Lower lobe of right lung (tissue), 2 donors: ENCODE measurements at places on chromosomes 7 and 10. TPM values are rescaled to one million over a fixed set of nuclear protein-coding genes. Genes with fewer than 3 reads are reported as not detected.

DNA sequence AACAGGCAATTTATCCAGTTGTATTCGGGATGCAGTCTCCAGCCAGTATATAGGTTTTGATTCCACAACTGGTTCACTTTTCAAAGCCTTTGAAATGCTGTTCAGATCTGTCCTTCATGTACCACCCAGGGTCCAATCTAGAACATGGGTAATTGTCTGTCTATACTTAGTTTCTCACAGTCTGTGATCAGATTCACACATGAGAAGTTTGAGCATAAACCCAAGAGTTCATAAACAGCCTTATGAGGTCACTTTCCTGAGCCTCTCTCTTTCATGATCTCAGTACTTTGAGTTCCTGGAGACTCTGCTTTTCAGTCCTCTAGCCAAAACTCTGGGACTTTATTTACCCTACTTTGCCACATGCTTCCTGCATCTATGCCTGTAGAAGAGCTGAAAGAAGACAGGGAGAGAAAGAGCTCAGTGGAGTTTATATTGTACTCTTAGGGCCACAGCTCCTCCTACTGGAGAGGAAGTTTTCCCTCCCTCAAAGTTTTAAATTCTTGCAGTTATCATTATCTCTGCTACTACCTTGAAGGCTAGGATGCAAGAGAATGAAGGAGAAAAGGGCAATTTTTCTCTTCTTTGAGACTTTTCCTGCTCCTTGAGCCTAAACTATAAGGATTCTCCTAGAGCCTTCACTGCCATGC lies 172.0 kb downstream of the ZEB1 start:
- DNase-seq, result no peak

GRCh38 chr10:27819781-27820531 lies 74.3 kb upstream of the MKX start:
- no peak for DNase-seq

- no peak for DNase-seq
These were observed 162.0 kb upstream of the FAM13C start for GRCh38 chr10:59524348-59524747.

DNA sequence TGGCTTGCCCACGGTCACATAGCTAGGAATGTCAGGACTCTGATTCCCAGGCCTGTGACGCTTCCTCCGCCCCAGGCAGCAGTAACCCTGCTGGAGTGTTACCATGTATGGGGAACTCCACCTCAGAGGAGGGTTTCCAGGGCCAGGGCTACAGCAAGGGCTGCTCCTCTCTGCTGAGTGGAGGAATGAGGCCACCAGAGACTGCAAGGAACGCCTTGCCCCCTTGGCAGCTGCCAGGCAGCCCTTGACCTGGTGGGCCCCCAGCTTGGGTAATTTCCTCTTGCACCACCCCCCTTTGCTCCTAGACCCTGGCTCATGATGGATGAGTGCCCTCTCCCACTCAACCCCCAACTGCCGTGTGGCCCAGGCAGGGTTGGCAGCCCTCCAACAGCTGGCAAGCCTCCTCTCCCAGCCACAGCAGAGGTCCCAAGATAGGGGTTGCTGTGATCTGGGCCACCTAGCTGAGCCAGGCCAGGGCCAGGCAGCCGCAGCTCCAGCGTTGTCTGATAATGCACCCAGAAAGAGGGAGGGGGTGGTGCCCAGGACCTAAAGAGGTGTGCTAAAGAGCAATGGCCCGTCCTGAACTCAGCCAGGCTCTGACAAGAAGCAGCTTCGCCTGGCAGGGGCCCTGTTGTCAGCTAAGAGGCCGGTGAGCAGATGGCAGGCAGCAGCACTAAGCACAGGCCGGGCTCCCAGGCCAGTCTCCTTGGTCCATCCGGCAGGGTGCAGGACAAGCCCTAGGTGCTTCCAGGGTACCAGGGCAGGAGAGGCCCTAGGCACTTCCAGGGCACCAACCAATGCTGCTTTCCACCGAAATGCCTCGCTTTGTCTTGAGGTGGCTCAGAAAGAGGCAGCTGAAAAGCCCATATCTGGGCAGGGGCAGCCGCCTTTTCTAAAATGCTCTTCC lies 35.4 kb downstream of the DRGX start:
- no peak for DNase-seq

DNA sequence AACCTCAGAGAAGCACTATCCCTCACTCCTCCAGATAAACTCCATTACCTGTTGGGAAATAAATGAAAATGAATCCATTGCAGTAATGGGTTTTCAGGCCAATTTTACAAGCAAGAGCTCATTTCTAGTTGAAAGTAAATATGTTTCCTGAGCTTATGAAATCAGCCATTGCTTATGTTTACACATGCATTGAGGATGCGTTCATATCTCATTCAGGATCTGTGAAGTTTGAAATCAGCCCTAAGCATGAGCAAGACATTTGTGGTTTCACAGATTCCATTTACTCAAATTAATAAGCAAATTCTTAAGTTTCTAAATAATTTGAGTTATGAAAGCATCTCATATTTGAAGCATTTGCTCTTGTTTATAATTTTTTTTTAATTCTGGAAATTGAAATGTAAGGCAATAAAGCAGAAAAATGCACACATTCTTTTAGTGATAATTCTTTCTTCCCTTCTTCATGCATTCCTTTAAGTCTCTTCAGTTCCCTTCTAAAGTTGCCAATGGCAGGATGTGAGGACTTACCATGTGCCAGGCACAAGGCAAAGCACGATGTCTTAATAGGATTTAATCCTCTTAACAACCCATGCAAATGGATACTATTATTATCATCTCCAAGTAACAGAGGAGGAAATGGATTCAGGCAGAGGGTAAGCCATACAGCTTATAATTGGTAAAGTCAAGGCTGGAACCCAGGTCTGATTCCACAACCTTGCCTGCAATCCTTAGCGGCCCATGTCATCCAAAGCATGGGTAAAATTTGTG lies 35.0 kb upstream of the CTTNBP2 start:
- no peak for DNase-seq

DNA sequence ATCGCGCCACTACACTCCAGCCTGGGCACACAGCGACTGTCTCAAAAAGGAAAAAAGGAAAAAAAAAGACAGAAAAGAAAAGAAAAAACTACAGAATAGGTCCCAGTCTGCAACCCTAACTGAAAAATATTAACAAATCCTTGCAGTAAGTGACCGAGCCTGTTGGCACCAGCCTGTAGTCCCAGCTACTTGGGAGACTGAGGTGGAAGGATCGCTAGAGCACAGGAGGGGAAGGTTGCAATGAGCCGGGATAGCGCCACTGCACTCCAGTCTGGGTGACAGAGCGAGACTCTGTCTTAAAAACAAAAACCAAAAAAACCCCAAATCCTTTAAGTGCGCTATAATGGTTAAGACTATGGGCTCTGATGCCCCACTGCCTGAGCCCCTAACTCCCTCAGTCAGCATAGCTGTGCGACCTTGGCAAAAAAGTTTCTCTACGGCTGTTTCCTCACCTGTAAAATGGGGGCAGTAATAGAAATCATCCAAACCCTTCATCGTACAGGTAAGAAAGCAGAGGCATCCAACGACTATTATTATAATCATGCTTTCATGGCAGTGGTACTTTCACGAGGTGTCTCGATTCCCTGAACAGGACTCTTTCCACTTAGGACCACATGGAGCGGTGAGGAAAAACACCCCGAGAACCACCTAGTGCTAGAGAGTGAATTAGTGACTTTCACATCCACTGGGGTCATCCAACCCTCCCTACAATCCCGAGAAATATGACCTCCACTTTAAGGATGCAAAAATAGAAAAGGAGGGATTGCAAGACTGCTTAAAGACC lies 755 bp downstream of the TOMM7 start:
- no peak for DNase-seq

GRCh38 chr10:121683816-121684215 lies 85.6 kb upstream of the FGFR2 start:
- no peak for DNase-seq

- no peak for DNase-seq
These were observed 235.0 kb downstream of the CCSER2 start for GRCh38 chr10:84563355-84563754.

DNA sequence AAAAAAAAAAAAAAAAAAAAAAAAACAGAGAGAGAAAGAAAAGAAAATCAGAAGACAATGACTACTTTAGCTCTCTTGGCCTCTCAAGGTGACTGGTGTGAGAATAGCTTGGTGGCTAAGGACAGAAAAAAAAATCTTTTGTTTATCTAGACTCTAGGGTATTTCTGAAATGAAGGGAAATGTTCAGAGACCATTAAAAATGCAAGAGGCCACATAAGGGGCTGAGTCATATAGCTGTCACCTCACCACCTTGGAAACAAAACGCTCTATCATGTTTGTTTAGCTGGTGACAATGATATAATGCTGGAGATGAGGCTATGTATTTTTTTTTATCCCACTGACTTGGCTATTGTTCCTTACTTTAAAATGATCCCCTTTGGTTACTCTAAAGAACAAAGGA lies 287.0 kb upstream of the CDC14C start:
- DNase-seq, result no peak

- peak; percentile 33 for DNase-seq
These were observed 432.3 kb downstream of the DNAJB6 start for GRCh38 chr7:157769086-157769485.

- no peak for DNase-seq
These were observed 168.8 kb upstream of the CDCA7L start for GRCh38 chr7:22114440-22114981.

- DNase-seq, result no peak
These were observed 30.5 kb upstream of the ZNF273 start for GRCh38 chr7:64872351-64873154.

GRCh38 chr7:25574828-25575227 lies 346.5 kb upstream of the NPVF start:
- DNase-seq, result no peak

DNA sequence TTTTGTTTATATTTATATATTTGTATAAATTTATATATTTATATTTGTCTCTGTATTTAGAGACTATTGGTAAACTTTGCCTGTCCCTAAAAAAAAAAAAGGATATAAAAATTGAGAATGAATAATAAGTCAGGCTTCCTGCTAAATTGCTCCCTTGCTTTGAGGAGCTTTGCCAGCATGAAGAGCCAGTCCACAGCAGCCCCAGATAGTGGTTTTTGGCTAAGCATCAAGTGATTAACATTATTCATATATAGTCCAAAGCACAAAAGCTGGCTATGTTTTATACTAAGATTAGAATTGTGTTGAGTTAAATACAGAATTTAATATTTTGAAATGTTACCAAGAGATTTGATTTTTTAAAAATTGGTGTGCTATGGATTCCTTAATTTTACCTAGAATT lies 264.9 kb upstream of the FERD3L start:
- DNase-seq, result no peak

DNA sequence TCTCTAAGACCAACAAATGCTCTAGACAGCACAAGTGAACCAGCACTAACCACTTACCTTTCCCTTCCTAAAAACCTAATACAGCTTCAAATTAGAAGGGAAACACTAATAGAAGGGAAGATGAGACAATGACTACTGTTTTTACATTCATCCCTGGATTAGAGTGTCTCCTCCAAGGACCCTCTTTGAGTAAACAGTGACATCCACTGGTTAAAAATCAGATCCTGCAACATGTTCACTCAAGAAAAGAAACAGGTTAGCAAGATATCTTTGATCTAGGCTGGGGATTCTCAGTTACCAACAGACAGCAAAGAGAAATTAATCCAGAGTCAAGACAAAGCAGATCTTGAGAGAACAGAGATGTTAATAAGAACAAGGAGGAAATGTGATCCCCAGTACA lies 177.7 kb upstream of the GHITM start:
- DNase-seq, result no peak

GRCh38 chr7:7175075-7175695 lies 7.2 kb upstream of the C1GALT1 start:
- no peak for DNase-seq

- DNase-seq, result no peak
These were observed 15.1 kb downstream of the FAM53B start for GRCh38 chr10:124728830-124729661.

GRCh38 chr7:18890134-18890533 lies 227.3 kb downstream of the TWIST1 start:
- no peak for DNase-seq

- DNase-seq, result peak; percentile 39
These were observed 114.6 kb upstream of the RET start for GRCh38 chr10:42962110-42962901.

- no peak for DNase-seq
These were observed 319.0 kb downstream of the DGKB start for GRCh38 chr7:14583518-14583917.

DNA sequence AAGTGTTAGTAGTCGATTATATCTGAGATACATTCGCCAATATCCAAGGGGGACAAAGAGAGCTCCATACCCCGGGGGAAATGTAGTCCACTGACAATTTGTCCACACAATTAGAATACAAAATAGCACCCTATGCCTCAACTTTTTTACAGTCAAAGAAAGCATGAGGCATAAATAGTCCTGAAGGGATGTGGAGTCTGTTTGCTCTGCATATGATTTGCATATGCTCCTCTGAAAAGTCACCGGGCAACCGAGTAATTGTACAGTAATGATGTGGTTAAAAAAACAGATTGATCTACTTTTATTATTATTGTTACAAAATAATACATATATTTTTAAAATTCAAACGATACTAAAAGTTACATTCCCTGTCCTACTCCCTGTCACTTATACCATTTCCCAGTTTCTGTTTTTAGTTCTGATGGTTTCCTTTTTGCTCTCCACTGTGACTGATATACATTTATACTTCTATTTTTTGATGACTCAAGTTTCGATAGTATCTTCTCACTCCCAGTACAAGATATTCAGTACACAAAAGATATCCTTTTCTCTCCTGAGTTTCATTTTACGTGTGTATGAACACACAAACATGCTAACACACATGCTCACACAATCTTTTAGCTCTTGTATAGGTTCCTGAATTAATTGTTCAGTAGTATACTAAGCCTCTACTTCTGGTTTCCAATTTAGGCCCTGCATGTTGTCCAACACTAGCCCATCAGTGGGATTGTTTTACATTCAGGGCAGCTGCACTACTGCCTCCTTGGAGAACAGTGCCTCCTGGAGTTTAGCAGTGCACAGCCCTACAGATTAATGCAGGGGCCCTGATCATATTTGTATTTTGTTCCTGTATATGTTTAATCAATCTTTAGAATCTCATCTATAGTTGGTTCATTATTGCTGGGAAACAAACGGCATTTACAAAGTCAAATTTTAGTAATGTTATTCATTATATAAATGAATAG lies 130.9 kb downstream of the TES start:
- no peak for DNase-seq

GRCh38 chr7:1492640-1493039 lies 11.5 kb downstream of the INTS1 start:
- no peak for DNase-seq

DNA sequence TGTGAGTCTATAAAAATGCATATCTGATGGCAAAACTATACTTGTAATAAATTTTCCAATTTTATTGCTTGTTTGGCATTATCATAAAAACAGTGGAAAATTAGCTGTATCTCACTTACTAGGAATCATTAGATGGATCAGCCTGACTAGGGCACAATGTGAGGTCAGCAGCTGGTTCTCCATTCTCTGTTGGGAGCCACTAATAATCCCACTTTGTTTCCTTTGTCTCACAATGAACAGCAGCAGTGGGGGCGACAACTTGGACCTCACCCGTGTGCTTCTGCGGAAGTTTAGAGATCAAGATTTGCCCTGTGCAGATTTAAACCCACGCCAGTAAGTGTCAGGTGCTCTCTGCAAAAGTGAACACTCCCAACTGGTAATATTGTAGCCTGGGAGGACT lies 295.5 kb downstream of the ABCA13 start:
- no peak for DNase-seq

The PRSS37 gene
- not detected for total RNA-seq

The MACROH2A2 gene
- 6.6 TPM for total RNA-seq

The PRF1 gene
- 29.5 TPM for total RNA-seq

The UCN3 gene
- total RNA-seq, result 0.53 TPM

The ADCYAP1R1 gene
- total RNA-seq, result 2.9 TPM

The PNLIPRP2 gene
- not detected for total RNA-seq

The CACNA2D1 gene
- total RNA-seq, result 12.5 TPM

The NOS3 gene
- 15.1 TPM for total RNA-seq
